Sigmoid colon (tissue), 7 donors: ENCODE measurements at places on chromosomes 3 and 15. TPM values are rescaled to one million over a fixed set of nuclear protein-coding genes. Genes with fewer than 3 reads are reported as not detected.

DNA sequence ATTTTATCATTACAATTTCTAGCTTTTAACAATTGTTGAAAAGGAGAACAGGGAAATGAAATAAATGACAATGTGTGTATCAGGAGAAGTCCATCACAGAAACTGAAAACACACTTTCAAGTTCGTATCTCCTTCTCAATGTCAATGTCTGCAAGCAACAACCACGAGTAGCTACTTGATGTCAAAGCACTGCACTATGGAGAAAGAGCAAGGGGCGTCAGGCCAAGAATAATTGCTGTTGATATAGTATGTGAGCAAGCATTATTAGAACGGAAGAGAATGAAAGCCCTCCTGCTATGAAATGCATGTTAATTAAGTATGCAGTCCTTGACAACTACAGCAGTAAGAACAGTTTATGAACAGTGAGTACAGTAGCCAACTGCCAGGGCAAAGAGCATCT, 1250.1 kb downstream of the ZPLD1 start:
- no peak for DNase-seq

DNA sequence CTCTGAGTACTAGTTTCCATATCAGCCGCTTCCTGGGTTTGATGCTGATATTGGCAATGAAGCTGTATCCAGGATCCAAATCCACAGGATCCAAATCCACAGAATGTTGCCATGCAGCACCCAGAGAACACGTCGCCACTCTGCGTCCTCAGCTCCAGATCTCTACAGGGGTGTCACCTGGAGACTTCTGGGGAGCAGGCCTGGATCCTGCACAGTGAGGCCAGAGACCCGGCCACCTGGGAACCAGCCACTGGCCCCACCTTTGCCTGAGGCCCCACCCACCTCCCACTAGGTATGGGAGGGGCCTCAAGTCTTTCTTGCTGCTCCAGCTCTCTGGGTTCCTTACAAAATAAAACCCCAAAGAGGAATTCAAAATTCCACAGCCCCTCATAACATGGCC, 123.9 kb downstream of the LRRK1 start:
- no peak for DNase-seq

DNA sequence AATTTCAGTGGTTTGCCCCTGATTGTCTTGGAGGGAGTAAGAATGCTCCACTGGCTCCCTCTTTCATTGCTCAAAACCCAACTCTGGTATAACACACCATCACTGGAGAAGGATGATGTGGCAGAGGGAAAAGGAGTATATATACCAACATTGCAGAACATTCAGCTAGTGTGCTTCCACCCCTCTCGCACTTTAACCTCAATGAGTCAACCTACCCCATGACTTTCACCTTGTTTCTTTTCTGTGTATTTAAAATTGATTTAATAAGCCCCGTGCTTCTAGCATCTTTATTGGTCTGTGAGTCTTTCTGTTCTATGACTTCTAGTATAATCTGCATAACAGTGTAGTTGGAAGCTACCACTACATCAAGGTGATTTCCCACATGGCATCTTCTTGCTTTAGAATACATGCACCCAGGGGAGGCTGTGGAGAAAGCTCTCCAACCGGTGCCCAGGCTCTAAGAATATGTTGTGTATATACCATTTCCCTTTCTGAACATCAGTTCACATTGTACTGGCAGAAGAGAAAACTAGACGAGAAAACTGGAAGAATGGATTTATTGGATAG, 595.1 kb upstream of the TGFBR2 start:
- no peak for DNase-seq

DNA sequence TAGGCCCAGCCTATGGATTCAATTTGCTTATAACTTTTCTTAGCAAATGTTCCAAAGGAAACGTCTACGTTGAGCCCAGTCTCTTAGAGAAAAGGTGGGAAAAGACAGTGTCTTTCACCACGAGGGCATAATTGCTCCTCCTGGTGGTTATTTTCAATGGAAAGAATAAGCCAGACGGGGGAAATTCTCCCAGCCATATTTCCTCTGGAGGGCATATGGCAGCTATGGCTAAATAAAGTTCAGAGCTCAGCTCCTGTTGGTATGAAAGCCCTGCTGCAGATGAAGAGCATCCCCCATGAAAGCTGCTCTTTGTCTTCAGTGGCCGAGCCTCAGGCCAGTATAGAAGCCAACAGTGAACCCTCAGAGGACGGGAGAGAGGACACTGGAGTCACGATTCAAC, 297.9 kb downstream of the RYR3 start:
- no peak for DNase-seq

DNA sequence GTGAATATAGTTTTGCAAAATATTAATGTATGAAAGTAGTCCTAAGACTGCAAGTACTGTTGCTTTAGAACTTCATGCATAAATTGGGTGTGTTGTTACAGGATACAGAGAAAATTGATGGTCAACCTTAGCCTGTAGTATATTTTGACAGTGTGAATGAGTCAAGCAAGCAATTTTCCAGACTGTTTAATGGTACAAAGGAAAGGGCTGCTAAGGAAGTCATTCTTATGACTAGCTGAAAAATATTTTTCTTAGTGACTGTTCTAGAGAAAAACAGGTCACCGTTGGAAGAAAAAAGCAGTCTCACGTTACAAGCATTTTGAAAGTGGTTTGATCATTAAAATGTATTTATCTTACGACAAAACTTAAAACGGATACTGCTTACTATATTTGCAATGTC, 49.2 kb downstream of the MBNL1 start:
- no peak for DNase-seq

- no peak for DNase-seq
Observed at GRCh38 chr3:71760140-71760539, 6.5 kb downstream of the GPR27 start.

GRCh38 chr15:67196222-67196621, 58.2 kb downstream of the AAGAB start:
- no peak for DNase-seq

DNA sequence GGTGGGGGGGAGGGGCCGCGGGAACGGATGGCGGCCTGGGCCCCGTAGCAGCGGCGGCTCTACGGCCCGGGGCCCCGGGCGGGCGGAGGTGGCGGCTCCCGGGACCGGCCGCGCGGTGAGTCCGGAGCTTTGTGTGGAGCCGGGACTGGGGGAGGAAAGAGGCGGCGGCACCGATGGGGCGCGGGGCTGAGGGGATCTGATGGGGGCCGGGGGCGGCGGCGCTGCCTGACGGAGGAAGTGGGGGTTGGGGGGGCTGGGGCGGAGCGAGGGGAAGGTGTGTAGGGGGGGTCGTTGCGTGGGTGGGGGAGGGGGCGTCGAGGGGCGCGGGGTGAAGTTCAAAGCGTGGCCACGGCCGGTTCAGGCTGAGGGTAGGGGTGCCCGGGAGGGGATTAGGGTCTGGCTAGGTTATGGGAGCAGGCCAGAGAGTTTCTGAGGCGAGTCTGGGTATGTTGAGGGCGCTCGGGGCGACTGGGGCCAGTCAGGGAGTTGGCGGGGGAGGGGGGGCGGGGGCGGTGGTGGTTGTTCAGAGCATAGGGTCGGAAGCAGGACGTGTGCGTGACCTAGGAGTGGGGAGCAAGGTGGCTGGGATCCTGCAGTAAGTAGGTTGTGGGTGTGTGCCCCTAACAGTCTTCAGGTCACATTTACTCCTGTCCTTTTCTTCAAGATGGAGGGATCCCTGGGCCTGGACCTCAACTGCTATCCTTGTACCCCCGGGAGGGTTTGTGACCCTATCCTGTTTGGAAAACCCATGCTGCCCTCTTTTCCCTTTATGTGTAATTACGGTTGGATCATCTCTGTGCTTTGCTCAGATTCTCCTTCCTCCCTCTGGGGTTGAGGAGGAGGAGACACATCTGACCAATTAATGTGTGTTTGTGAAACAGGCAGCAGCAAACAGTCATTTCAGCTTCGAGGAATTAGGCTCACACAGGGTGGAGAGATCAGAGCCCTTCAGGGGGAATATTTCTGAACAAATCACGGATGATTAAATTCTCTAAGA, 644 bp downstream of the ZNF609 start:
- DNase-seq: peak; percentile 72

- no peak for DNase-seq
Observed at GRCh38 chr3:12852201-12852600, 10.8 kb upstream of the RPL32 start.

DNA sequence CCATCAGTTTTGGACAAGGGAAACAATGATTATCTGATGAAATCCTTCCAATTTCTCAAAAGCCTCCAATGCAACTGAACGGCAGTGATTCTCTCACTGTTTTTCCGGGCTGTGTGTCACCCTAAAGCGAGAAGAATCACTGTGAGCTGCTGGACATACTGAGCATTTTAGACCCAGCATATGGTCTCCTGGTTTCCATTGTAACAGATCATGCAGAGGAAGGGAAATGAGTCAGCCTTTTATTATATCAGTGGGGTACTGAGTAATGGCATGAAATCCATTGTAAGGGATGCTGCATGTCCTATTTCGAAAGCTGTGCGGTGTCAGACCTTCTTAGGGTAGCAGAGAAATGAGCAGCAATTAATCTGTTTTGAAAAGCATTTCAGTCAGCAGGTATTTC, 287.1 kb downstream of the IL5RA start:
- no peak for DNase-seq

DNA sequence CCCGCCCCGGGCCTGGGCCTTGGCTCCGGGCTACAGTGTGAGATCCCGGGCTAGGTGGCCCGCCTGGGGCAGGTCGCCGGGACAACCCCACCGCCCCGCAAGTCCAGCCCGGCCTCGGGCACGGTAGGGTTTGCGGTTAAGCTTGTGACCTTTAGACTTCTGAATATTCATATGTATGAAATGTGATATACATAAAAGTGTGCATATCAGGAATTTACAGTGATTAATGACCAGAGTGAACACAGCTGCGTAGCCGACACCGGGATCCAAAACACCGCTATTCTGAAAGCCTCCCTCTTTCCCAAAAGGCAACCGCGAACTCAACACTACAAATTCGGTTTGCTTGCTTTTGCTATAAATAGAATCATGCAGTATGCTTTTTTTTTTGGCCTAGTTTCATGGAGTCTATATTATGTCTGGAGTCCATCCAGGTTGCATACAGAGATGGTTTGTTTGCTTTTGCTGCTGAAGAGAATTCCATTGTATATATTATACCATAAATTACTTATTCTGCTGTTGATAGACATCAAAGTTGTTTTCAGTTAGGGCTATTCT, 636 bp upstream of the SNRPA1 start:
- DNase-seq: no peak

GRCh38 chr3:122233101-122233952, 49.9 kb downstream of the CASR start:
- DNase-seq: no peak

DNA sequence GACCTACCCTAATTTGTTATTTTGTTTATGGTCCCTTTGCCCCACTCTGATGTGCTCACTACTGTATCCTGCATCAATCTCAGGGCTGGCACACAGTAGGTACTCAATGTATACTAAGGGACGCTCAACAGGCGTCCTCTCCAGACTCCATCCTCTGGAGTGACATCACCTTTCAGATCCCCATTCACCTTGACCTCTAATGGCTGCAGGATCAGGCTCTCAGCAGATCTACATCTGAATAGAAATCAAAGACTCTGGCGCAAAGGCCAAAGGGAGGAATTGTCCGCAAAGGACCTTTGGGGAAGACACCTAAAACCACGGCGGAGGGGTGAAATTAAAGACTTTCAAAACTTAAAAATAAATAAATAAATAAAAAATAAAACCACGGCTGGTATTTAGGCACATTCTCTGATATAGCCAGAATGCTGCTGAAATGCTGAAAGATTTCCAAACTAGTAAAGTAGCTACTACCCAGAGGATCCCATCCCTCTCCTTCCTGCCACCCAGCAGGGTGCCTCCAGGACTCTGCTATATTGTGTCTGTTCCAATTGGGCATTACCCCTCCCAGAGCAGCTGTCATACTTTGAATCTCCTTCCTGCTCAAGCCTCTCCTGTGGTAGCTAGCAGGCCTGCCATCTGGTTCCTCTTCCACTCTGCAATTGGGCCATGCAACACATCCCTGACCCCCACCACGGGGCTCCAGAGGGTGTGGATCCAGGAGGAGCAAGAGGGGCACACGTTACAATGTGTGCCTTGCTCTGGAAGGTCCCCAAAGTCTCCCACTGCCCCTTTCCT, 6.1 kb downstream of the SHF start:
- DNase-seq: no peak

DNA sequence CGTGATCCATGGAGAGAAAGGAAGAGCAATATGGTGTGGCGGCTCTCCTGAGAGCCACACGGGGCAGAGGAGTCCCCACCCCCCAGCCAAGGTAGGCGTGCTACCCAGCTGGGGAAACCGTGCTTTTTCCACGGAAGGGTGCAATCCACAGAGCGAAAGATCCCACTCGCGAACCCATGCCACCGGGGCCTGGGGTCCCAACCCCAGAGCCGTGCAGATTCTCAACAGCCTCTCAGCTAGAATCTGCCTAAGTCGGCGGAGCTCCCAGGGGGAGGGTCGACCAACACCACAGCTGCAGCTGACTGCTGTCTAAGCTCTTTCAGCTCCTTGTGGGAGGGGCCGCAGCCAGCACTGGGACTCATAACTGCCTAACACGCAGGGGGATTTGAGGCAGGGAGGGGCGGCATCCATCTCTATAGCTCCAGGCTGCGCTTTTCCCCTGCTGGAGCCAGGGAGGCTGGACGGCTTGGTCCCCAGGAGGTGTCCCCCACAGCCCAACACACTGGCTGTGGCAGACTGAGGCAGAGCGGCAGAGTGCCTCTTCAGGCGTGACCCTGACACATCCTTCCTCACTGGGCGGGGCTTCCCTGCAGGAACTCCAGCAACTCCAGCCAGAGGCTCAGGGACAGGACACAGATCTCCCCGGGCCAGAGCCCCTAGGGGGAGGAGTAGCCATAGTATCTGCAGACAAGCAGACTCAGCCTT, 107.6 kb upstream of the ZBTB20 start:
- DNase-seq: peak; percentile 42

DNA sequence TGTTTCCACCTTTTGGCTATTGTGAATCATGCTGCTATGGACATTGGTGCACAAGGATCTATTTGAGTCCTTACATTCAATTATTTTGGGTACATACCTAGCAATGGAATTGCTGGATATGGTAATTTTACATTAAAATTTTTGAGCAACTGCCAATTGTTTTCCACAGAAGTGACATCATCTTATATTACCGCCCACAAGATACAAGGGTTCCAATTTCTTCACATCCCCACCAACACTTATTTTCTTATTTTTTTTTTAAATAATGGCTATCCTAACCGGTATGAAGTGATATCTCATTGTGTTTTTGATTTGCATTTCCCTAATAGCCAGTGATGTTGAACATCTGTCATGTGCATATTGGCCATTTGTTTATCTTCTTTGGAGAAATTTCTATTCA, 22.5 kb upstream of the NPTN start:
- no peak for DNase-seq

Gene RAD51
- total RNA-seq: 1.5 TPM

Gene FES
- total RNA-seq: 28.0 TPM

Gene LRTM1
- total RNA-seq: not detected

Gene CYP8B1
- not detected for total RNA-seq

Gene ISLR
- total RNA-seq: 97.0 TPM

Gene PDE12
- 11.6 TPM for total RNA-seq

Gene GPR160
- not detected for total RNA-seq

Gene OR5H2
- not detected for total RNA-seq

Gene NUP210
- total RNA-seq: 1.4 TPM

Gene CISH
- 2.1 TPM for total RNA-seq

Gene SCG5
- 3.3 TPM for total RNA-seq

Gene TRH
- not detected for total RNA-seq

Gene PAK6
- 1.1 TPM for total RNA-seq

Gene ACTC1
- 0.36 TPM for total RNA-seq

Gene CYFIP1
- 99.6 TPM for total RNA-seq

Gene RTP3
- not detected for total RNA-seq

Gene SLC6A1
- 0.36 TPM for total RNA-seq
